ENCODE measurements at places on chromosomes 7 and 10. TPM values are rescaled to one million over a fixed set of nuclear protein-coding genes. Genes with fewer than 3 reads are reported as not detected.

NRG3 gene
- total RNA-seq: 8.2 TPM

RSPH10B gene
- 2.4 TPM for total RNA-seq

CYP3A7 gene
- not detected for total RNA-seq

ADAM22 gene
- 0.26 TPM for total RNA-seq

CRTAC1 gene
- total RNA-seq: 4.6 TPM

SPDYE8 gene
- total RNA-seq: not detected

ITIH5 gene
- 1.0 TPM for total RNA-seq

IGFBP3 gene
- 6.4 TPM for total RNA-seq

PNLIPRP3 gene
- under 0.01 TPM for total RNA-seq

IGFBP1 gene
- not detected for total RNA-seq

STRA8 gene
- not detected for total RNA-seq

CDC14C gene
- total RNA-seq: not detected

STAMBPL1 gene
- 0.26 TPM for total RNA-seq

RHBDD2 gene
- 11.9 TPM for total RNA-seq

ABCB4 gene
- total RNA-seq: under 0.01 TPM

LIPK gene
- not detected for total RNA-seq

TBXAS1 gene
- total RNA-seq: 0.64 TPM

MYOZ1 gene
- not detected for total RNA-seq

PDCD11 gene
- total RNA-seq: 26.9 TPM

CYP26A1 gene
- total RNA-seq: 0.63 TPM

FOXP2 gene
- total RNA-seq: 7.6 TPM

CTAGE15 gene
- total RNA-seq: 0.13 TPM

SPAM1 gene
- total RNA-seq: not detected

CEP55 gene
- 37.1 TPM for total RNA-seq

HOXA13 gene
- total RNA-seq: not detected

CFTR gene
- not detected for total RNA-seq

GSTK1 gene
- 58.0 TPM for total RNA-seq

MBL2 gene
- total RNA-seq: not detected

INA gene
- 0.13 TPM for total RNA-seq

OPN4 gene
- not detected for total RNA-seq

RNF32 gene
- total RNA-seq: 0.26 TPM

CUZD1 gene
- total RNA-seq: 0.26 TPM

LFNG gene
- 19.7 TPM for total RNA-seq

PDCD4 gene
- 72.4 TPM for total RNA-seq

SYT15 gene
- total RNA-seq: 0.39 TPM

ZNF746 gene
- total RNA-seq: 11.3 TPM

SPDYE16 gene
- total RNA-seq: not detected

NEUROD6 gene
- total RNA-seq: not detected

AQP1 gene
- 6.6 TPM for total RNA-seq

ASIC3 gene
- total RNA-seq: under 0.01 TPM

CALCR gene
- not detected for total RNA-seq

MBLAC1 gene
- total RNA-seq: 2.1 TPM

ZNF488 gene
- 0.13 TPM for total RNA-seq
